ENCODE measurements at places on chromosomes 4 and X. TPM values are rescaled to one million over a fixed set of nuclear protein-coding genes. Genes with fewer than 3 reads are reported as not detected.

The FRYL gene
- 66.6 TPM for total RNA-seq

DNA sequence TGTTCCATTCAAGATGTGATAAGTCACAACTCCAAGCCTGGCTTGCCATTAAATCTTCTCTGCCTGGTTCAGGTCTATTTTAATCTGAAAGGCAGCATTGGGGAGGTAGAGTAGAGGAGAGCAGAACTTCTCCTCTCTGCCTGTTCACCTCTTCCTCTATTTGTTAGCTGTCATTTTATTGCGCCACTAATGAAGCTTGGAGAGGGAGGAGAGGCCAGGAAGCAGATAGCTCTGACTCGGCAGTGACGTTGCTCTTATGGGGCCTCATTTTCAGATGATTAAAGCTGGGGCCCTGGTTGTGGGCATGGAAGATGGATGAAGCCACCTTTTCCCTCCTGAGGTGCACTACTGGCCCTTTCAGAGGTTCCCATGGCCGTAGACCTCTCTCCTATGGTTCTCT is 207.3 kb downstream of the MID1IP1 start:
- DNase-seq: no peak

DNA sequence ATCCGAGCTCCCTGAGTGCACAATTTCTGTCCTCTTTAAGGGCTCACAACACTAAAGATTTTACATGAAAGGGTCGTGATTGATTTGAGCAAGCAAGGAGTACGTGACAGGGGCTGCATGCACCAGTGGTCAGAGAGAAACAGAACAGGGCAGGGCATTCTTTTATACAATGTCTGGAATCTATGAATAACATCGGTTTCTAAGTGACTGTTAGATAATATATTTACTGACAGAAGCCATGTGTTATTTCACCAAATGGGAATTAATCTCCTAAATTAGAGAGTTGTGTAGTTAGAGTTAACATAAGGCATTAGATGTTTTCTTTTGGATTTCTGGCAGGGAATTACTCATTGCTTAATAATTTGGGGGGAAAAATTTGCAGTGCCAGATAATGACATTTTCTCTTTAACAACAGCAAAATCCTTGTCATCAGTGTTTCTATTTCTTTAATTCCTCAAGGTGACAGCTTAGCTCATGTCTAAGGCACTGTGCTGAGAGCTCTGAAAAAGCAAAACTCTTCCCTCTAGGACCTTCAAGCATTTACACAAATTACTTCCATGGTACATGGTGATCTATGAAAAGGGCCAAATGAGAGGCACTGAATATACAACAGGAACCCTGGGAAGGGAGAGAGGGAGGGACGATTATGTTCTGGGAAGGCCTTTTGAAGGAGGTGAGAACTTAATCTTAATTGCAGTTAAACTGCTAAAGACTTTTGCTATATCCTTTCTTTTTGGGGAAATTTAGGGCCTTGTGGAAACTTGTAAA is 145.0 kb downstream of the RTL3 start:
- no peak for DNase-seq

The ANOS1 gene
- 0.04 TPM for total RNA-seq

- no peak for DNase-seq
Observed at GRCh38 chr4:114304567-114304966, 294.0 kb upstream of the UGT8 start.

The NPY1R gene
- not detected for total RNA-seq

DNA sequence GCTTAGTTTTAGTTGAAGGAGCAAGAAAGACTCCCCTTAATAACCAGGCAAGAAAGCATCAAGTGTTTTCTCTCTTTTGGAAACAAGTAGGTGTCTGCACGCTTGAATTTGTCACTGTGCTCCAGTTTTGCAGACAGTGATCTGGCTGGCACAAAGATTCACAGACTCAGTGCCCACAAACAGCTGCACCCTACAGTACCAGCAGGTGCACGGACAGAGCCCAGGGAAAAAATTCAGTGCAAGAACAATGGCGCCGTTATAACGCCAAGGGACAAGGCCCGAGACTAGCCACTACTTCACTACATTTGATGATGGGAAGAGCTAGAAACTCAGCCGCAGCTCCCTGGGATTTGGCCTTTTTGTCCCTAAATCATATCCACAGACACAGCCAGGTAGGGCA is 56.0 kb downstream of the ZNF827 start:
- DNase-seq: no peak

DNA sequence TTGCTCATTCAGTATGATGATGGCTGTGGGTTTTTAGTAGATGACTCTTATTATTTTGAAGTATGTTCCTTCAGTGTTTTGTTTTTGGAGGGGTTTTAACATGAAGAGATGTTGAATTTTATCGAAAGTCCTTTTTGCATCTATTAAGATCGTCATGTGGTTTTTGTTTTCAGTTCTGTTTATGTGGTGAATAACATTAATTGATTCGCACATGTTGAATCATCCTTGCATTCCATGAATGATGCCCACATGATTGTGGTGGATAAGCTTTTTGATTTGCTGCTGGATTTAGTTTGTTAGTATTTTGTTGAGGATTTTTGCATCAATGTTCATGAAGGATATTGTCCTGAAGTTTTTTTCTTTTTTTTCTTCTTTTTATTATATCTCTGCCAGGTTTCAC is 347.4 kb upstream of the EPHA5 start:
- DNase-seq: no peak

DNA sequence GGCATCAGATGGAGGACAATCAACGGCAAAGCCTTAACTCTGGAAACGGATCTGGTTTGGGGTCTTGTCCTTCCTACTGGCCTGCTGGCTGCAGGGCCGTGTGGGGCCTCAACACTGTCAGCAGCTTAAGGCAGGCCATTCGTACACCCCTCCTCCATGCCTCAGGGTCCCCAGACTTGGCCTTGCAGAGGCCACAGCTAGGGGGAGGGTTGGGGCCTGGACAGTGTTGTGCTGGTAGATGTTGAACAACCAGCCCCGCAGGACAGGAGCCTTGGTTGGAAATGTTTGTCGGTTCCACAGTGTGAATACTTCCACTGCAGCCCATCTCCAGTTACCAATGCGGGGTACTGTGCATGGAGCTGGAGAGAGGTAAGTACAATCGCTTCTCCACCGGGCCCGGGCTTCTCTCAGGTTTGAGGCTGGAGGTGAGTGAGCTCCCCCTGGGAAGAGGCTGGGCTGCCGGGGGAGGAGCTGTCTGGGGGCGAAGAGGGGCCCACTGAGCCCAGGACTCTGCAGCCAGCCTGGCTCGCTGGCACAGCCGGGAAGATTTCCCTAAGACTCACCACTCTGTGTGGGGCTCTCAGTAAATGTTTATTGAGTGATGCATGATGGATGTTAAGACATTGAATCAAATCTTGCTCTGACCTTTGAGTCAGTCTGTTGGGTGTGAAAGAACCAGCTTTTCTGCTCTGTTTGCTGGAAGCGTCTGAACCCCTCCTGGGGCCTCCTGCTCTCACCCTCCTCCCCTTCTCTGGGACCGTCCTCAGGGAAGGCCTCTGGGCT is 19.7 kb upstream of the GPR78 start:
- DNase-seq: no peak

DNA sequence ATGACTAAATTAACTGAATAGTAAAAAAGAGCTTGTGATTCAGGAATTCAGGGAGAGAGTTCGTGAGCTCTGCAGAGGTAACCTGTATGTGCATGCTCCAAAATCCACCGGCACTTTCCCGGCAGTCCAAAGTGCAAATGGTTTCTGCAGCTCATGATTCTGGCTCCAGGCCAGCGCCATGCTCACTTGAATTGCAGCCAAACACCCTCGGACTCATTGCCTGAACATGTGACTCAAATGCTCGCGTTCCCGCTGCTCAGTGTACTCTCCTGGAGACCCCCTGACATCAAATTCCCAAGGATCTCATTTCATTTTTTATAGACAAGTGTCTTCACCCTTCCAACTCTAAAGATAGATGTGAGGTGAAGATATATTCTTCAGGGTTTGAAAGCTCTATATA is 44.1 kb upstream of the SH3RF1 start:
- DNase-seq: no peak

- DNase-seq: no peak
Observed at GRCh38 chr4:188032583-188032982, 37.0 kb downstream of the ZFP42 start.

DNA sequence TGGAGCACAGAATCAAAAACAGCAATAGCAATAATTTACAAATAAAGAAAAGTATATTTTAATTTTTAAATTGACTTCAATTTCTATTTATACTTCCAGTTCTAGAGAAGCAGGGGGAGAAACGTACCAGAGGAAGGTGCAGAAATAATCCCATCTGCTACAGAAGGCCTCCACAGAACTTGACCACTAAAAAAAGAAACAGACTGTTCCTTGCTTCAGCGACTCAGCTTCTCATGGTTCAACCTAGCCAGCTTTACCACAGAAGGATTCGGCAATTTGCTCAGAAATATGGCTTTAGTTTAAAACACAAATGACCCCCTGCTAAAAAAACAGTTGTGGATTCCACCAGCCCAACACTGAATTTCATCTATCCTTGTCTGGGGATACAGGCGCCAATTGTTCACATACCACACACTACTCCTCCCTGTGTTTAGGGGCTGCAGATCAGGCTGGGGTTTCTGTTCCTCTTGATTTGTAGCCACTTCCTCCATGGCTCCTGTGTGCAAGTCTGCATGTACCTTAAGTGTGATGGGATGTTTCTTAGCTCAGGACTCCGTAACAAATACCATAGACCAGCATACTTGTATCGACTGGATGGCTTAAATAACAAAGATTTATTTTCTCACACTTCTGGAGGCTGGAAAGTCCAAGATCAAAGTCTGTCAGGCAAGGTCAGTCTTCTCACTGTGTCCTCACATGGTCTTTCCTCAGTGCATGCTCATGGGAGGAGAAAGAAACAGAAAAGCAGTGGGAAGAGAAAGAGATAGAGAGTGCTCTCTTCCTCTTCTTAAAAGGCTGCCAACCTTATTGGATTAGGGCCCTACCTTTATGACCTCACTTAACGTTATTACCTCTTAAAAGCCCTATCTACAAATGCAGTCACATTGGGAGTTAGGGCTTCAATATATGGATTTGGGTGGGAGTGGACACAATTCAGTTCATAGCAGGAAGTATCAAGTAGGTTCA is 79.1 kb downstream of the AMOT start:
- no peak for DNase-seq

All from activated CD8-positive, alpha-beta T cell treated with anti-CD3 and anti-CD28 coated beads for 36 hours (primary cell).